IPS DF 19.7 (cell line): ENCODE measurements at places on chromosomes 4 and X.

DNA sequence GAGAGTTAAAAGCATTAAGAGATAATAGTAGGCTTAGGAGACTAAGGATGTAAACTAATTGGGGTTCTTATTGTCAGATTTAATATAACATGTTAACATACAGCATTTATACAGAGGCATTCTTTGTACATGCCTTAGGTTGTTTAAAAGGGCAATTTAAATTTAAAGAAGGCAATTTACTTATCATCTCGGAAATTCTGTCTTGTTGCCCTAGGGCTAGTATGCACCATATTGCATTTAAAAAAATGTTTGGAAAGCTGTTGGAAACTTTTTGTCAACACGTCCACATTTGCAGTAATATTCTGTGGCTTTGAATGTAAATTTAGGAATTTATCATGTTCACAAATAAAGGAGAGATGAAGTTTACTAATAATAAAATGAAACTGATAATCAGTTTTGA, 25.5 kb downstream of the GALNT7 start:
- DNase-seq, result no peak

- no peak for DNase-seq
Measured at GRCh38 chrX:139287155-139287924, 243.2 kb upstream of the F9 start.

- no peak for DNase-seq
Measured at GRCh38 chrX:148661035-148661434, 160.6 kb downstream of the AFF2 start.

GRCh38 chr4:76504613-76505465, 69.8 kb downstream of the SHROOM3 start:
- no peak for DNase-seq

DNA sequence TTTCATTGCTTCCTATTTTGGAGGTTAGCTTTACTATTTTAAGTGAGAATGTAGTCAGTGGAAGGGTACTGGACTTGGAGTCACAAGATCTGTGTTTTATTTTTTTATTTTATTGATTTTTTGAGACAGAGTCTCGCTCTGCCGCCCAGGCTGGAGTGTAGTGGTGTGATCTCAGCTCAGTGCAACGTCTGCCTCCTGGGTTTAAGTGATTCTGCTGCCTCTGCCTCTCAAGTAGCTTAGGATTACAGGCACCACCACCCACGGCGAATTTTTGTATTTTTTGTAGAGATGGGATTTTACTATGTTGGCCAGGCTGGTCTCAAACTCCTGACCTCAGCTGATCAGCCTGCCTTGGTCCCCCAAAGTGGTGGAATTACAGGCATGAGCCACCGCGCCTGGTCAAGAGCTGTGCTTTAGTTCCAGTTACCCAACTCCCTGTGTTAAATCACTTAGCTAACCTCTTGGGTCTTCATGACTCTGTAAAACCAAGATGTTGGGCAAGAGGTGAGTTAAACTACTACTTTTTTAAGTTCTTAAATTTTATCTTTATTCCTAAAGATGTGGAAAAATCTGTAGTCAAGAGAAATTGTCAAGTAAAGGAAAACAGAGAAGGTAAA, 11.2 kb downstream of the USP9X start:
- DNase-seq, result no peak

- DNase-seq, result peak; percentile 76
Measured at GRCh38 chr4:55819634-55820033, at the start of gene EXOC1L. EXOC1L (plus strand) TSS chr4:55819790; CDS start chr4:55820027, 237 bp downstream.

DNA sequence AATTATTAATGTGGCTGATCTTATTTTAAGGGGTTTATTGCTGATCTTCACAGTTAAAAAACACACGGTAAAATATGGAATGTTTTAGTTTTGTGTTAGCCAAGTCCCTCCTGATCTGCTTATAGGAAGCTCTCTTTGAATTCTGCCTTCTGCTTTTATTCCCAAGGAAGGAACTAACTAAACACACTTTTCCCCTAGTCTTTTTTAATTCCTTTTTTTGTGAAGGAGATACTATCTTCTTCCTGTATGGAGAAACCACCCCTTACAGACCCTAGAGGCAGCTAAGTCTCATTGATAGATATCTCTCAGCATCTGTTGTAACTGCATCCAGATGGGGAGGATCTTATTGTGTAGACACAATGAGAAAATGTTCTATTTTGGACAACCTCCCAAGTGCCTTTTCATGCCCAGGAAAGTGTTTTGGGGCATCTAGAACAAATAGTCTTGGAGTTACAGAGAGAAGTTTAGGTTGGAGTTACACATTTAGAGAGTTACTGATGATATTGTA, 64.4 kb downstream of the AFF1 start:
- no peak for DNase-seq

DNA sequence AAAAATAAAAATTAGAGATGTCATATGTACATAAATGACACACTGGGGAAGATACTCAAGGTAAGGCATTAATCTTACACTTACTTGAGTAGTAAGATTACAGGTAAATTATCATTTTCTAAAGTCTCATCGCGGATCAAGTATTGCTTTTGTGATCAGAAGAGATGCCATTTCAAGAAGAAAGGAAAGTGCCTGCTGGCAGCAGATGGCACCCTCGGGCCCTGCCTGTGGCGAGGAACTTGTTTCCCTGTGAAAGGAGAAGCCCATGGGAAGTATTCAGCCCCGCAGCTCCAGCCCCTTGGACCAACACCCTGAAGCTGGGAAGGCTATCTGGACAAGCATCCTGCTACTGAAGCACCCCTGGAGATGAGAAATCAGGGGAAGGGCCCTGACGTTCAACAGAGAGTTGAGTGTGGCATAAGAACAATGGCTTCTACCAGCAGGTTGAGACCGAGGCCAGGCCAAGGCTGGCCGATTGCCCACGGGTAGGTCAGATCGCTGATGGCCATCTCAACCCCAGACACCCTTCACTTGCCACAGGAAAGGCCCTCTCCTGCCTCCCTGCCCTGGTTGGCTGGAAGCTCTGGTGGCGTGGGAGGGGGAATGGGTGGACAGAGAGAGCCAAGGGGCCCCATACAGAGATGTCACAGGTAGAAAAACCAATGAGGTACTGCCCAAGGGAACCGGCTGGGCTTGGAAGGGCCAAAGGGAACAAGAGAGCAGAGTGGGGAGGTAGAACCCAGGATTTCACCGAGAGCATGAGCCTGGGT, 18.8 kb upstream of the MXD4 start:
- DNase-seq, result no peak

- no peak for DNase-seq
Measured at GRCh38 chrX:154991039-154991438, 31.5 kb downstream of the F8 start.

DNA sequence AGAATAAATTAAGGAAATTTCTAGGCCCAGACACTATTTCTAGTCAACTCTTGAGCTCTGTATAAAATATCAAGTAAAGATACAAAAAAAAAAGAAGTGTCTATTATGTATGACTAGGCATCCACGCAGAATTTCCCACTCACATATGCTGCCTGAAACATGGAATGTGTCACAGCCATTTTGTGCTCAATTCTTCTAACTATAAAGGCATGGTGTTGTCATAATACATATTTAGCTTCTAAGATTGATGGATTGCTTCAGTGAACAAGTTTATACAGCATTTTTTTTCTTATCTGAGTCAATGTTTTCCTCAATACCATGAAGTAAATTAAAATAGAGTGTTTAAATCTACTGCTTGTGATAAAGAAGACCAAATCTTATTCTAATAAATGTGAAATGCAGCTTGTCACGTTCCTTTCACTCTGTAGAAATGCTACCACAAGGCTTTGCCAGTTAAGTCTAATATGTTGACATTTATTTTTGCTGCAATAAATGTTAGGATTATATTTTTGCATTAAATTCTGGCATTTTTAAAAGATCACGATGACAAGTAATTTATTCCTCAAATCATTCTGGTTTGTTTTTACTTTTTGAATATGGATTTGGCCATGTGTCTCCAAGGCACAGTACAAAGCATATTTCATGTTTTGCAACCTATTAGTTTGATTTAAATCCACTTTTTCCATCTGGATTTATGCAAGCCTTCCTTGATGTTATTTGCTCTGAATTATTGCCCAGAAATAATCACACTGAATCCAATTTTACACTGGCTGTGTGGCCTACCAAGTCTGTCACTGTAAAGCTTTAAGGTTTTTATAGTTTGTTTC, 1829.0 kb upstream of the PCDH7 start:
- no peak for DNase-seq
